T-helper 2 cell treated with Interferon-gamma antibody and Interleukin-4, amounts not matched to agents 5 μg/mL and 100 μg/mL, for 36 hours (primary cell): ENCODE measurements at places on chromosomes 11 and 22.

DNA sequence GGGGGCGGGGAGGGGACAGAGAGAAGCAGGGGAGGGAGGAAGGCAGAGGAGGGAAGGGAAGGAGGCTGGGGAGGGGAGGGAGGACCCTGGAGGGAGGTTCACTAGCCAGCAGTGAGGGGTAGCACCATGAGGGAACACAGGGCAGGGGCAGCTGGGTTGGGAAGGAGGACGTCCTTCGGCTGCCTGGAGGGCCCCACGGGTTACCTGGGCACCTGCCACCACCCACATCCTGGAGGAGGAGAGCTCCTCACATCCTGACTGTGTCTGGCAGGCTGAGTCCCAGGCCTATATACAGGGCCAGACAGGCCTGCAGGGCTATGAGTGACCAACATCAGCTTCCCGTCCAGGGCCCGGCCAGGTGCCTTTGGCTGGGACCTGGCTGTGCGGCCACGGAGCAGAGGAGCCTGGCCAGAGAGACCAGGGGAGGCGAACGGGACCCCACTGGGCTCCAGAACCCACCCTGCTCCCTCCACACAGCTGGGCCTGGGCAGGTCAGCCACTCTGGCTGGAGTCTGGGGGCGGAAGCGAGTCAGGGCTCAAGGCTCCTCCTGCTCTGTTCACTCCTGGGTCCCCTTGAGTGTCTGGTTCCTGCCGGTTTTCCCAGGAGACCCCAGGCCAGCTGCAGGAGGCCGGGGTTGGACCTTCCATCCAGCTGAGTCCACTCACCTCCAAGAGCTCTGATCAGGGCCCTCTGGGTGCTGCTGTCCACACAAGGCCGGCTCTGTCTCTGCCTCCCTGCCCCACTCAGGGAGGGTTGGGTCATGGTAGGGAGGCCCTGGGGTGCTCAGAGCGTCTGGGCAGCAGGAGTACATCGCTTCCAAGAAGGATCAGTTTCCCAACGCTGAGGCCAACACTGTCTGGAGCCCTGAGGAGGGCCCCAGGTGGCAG is 677.7 kb downstream of the BRD1 start:
- DNase-seq: no peak
- no peaks in the 10 kb centered on the region for H3K4me1 ChIP-seq
- H3K4me3 ChIP-seq: no peak overlapping the region
- no peaks in the 10 kb centered on the region for H3K27me3 ChIP-seq

- H3K27me3 ChIP-seq: no peaks in the 10 kb centered on the region
- H3K36me3 ChIP-seq: no peaks in the 10 kb centered on the region
- no peak for DNase-seq
- H3K27ac ChIP-seq: no peak overlapping the region
- no peaks in the 10 kb centered on the region for H3K4me1 ChIP-seq
These were observed 581.4 kb downstream of the KCNA4 start for GRCh38 chr11:29435421-29435820.

GRCh38 chr22:22073769-22074561 is 91.4 kb upstream of the TOP3B start:
- peaks cover 39% of the 10 kb centered on the region for H3K27me3 ChIP-seq
- no peak overlapping the region for H3K27ac ChIP-seq
- no peaks in the 10 kb centered on the region for H3K4me1 ChIP-seq
- H3K36me3 ChIP-seq: no peaks in the 10 kb centered on the region
- no peak overlapping the region for H3K4me3 ChIP-seq

- H3K27ac ChIP-seq: no peak overlapping the region
- H3K4me1 ChIP-seq: peaks cover 5% of the 10 kb centered on the region
- peaks cover 3% of the 10 kb centered on the region for H3K36me3 ChIP-seq
- no peaks in the 10 kb centered on the region for H3K27me3 ChIP-seq
- no peak for DNase-seq
These were observed 71.5 kb upstream of the BID start for GRCh38 chr22:17845790-17846189.

GRCh38 chr11:77819921-77820564 is 479 bp downstream of the RSF1 start:
- H3K27ac ChIP-seq: peak overlapping the region; percentile 91
- peaks cover 13% of the 10 kb centered on the region for H3K36me3 ChIP-seq
- peak overlapping the region; percentile 100 for H3K4me3 ChIP-seq
- no peaks in the 10 kb centered on the region for H3K27me3 ChIP-seq

DNA sequence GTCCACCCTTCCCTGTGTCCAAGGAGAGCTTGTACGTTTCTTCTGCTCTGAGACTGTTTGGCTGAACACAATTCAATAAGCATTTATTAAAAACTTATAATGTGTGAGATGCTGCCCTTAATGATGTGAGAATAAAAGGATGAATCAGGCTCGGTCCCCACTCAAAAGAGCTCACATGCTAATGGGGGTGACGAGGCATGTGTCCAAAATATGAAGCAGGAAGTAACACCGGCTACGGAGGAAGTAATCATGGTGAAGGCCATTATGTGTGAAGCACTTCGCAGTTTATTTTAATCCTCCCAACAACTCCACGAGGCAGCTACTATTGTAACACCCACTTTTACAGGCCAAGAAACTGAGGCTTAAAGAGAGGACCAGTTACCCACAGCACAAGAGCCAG is 3.4 kb upstream of the RASD2 start:
- peaks cover 34% of the 10 kb centered on the region for H3K27me3 ChIP-seq
- no peak for DNase-seq
- H3K27ac ChIP-seq: no peak overlapping the region
- no peaks in the 10 kb centered on the region for H3K4me1 ChIP-seq

- no peak overlapping the region for H3K4me3 ChIP-seq
- H3K36me3 ChIP-seq: no peaks in the 10 kb centered on the region
- no peak for DNase-seq
- H3K27ac ChIP-seq: no peak overlapping the region
These were observed 37.0 kb upstream of the CECR2 start for GRCh38 chr22:17332109-17332800.

DNA sequence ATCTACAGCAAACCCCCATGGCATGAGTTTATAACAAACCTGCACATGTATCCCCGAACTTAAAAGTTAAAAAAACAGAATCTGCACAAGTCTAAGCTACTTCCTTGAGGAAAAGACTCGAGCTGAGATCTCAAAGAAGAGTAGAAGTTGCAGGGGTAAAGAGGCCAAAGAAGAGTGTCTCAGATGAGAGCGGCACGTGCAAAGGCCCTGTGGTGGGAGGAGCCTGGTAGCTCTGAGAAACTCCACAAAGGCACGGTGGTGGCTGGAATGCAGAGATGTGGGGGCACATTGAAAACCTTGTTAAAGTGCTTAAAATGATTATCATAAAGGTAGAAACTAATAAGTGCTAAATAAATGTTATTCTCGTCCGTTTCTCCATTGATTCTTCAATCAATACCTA is 103.2 kb upstream of the GRK3 start:
- DNase-seq: no peak
- H3K4me3 ChIP-seq: no peak overlapping the region
- peaks cover 52% of the 10 kb centered on the region for H3K36me3 ChIP-seq
- H3K27me3 ChIP-seq: no peaks in the 10 kb centered on the region

DNA sequence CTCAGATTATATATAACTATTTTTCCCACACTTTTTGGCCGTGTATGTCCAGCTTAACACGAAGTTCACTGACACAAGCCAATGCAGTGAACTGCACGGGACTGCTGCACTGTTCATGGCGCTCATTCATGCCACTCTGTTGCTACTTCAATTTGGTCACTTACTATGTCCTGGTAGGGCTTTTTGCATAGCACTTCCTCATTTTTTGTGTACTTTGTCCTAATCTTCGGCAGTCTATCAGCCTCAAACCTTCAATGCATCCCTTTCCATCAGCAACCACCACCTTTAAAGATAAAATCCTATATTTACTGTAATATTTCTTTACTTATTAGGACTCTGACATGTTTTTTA is 18.7 kb upstream of the ARHGAP32 start:
- no peaks in the 10 kb centered on the region for H3K36me3 ChIP-seq
- H3K4me1 ChIP-seq: peaks cover 2% of the 10 kb centered on the region
- H3K4me3 ChIP-seq: no peak overlapping the region
- DNase-seq: no peak
- peaks cover 6% of the 10 kb centered on the region for H3K27me3 ChIP-seq

DNA sequence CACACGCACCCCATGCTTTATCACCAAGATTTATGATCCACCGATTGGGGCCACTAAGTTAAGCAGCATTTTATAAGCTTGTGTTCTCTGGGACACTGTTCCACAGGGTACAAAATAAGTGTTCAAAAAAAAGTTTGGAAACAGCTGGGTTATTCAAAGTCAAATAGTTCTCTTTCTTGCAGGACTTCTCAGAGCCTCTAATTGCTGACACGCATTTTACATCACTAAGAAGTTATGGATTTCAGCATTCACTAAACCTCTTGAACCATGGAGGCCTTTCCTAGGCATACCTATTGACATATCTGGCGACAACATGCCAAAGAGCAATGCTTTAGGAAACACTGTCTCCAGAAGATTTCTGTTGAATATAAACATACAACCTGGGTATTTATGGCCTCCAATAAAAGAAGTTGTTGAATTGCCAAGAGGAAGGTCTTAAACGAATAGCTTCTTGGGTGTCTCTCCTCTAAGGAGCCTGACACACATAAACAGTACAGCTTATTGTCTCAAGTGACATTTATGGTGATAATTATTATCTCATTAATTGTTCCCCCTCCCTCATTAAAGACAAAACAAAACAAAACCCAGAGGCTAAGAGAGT is 147.1 kb upstream of the ARHGAP20 start:
- no peaks in the 10 kb centered on the region for H3K4me1 ChIP-seq
- H3K4me3 ChIP-seq: no peak overlapping the region
- H3K36me3 ChIP-seq: no peaks in the 10 kb centered on the region
- no peak overlapping the region for H3K27ac ChIP-seq

DNA sequence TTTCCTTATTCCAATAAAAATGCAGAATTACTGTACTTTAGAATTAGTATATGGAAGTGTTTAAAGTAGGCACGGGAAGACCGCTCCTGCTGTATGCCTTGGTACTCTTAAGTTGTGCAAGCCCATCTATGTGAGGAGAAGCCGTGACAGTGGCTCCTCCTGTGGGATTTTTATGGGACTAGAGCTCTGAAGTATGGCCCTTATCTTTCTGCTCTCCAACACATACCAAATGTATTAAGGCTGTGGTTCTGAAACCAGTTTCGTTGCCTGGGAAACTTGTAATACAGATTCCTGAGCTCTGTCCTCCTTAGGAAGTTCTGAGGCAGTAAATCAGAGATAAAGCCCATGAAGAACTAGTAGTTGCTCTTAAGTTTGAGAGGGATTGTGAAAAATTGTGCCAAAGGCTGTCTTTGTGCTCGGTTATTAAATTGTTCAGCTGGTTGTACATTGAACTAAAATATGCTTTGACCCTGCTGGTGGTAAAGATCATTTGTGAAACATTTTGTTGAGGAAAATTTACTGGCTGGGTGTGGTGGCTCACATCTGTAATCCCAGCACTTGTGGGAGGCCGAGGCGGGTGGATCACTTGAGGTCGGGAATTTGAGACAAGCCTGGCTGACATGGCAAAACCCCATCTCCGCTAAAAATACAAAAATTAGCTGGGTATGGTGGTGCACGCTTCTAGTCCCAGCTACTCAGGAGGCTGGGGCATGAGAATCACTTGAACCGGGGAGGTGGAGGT is 29.3 kb downstream of the RTN3 start:
- H3K27me3 ChIP-seq: no peaks in the 10 kb centered on the region
- no peak overlapping the region for H3K4me3 ChIP-seq
- no peaks in the 10 kb centered on the region for H3K4me1 ChIP-seq
- H3K27ac ChIP-seq: no peak overlapping the region
- DNase-seq: no peak
- no peaks in the 10 kb centered on the region for H3K36me3 ChIP-seq

DNA sequence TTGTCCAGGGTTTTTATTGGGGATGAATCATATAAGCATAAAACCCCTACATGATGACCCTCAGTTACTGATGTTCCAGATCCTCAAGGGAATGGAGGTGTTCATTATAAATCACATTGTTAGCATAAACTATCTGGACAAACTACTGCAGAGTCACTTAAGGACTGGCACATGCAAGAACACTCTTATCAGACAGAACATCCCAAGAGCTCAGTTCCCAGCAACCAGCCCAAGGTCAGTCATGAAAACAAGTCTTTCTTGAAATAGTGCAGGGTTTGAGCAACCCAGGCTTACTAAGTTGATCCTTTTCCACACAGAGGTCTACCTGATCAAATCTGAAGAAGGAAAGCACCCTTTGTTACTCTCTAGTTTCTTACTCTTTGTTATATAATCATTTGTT is 13.5 kb upstream of the PTS start:
- H3K4me1 ChIP-seq: peaks cover 10% of the 10 kb centered on the region
- no peak overlapping the region for H3K4me3 ChIP-seq
- peaks cover 23% of the 10 kb centered on the region for H3K27me3 ChIP-seq
- H3K27ac ChIP-seq: no peak overlapping the region
- H3K36me3 ChIP-seq: no peaks in the 10 kb centered on the region

- H3K4me3 ChIP-seq: no peak overlapping the region
- no peak for DNase-seq
- no peaks in the 10 kb centered on the region for H3K36me3 ChIP-seq
- H3K27ac ChIP-seq: no peak overlapping the region
These were observed 149.6 kb downstream of the C11orf91 start for GRCh38 chr11:33551051-33551450.

DNA sequence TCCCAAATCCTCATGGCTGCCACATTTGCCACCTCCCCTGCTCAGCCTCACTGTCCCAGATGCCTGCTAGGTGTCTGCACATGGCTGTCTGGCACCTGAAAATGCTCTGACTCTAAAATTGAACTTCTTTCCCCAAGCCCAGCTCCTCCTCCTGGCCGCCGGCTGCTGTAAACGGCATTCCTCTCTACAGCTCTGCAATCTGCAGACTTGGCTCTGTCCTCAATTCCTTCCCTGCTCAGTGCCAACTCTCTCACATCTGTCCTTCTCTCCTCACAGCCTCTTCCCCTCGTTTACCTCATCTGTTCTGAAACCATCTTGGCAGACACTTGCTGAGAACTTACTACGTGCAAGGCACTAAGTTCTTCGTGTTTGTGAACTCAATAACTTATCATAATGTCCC is 169.4 kb upstream of the SYT13 start:
- DNase-seq: no peak
- peaks cover 3% of the 10 kb centered on the region for H3K27me3 ChIP-seq
- H3K36me3 ChIP-seq: no peaks in the 10 kb centered on the region
- no peaks in the 10 kb centered on the region for H3K4me1 ChIP-seq
- H3K4me3 ChIP-seq: no peak overlapping the region
- H3K27ac ChIP-seq: no peak overlapping the region

GRCh38 chr11:73203322-73203721 is 14.8 kb upstream of the P2RY2 start:
- H3K27ac ChIP-seq: no peak overlapping the region
- DNase-seq: no peak
- no peak overlapping the region for H3K4me3 ChIP-seq
- H3K4me1 ChIP-seq: peaks cover 4% of the 10 kb centered on the region
- H3K27me3 ChIP-seq: peaks cover 34% of the 10 kb centered on the region
